ENCODE measurements at places on chromosomes 3 and 15.

DNA sequence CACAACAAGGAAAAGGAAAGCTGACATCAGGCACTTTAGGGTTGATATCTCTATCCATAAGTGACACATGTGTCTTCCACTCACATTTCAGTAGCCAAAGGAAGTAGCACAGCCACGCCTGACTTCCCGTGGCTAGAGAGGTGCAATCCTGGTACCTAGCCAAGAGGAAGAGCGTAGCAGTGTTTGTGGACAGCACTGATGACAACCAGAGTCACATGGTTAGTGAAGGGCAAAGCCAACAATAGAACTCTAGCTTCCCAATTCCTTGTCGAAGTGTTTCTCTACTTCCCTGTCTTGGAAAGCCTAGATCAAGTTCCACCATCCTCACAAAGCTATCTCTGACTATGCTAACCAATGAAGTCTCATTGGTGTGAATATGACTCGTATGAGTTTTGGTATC is 189.2 kb downstream of the RSL24D1 start:
- no peak for DNase-seq

- DNase-seq, result no peak
Observed at GRCh38 chr3:5430701-5431100, 243.2 kb downstream of the EDEM1 start.

DNA sequence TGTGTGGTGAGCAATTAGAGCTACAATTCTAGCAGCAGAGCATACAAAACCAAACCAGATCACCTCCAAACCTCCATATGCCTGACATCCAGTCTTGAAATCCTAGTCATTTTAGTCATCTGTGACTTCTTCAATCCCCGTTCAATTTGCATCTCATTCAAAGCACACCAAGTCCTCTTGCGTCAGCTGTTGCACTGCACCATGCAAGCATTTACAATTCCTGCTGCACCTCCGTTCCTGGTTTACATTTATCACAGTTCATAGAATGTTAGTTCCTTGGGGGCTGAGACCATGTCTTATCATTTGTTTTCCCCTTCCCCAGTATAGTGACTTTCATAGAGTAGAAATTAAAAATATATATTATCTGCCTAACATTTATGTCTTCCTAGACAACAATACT is 116.9 kb downstream of the BDH1 start:
- no peak for DNase-seq

GRCh38 chr3:196360586-196360985 is 22.4 kb upstream of the TM4SF19 start:
- no peak for DNase-seq

DNA sequence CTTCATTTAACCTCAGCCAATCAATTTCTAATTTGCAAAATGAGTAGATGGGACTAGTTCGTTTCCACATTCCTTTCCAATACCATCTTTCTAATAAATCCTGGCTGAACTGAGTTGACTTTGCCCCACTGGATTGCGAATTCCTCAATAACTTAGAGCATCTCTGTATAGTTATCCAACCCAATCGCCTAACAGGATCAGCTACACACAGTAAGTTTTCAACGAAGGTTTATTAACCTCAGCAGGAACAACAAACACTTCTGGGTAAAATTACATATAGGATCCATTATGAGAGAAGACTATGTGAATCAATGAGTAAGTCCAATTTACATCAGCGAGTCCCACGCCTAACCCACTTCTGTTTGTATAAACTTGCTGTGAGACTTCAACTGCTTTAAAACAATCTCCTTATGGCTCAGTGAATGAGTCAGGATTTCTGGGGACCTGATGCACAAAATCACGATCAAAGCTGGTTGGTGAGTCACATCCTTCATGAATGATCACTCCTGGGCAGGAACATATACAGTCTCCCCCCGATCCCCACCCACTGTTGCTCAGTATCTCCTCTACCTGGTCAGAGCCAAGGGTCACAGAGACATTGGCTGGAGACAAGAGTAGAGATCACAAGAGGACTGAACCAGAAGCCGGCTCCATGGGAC is 142.8 kb downstream of the EDEM1 start:
- no peak for DNase-seq

DNA sequence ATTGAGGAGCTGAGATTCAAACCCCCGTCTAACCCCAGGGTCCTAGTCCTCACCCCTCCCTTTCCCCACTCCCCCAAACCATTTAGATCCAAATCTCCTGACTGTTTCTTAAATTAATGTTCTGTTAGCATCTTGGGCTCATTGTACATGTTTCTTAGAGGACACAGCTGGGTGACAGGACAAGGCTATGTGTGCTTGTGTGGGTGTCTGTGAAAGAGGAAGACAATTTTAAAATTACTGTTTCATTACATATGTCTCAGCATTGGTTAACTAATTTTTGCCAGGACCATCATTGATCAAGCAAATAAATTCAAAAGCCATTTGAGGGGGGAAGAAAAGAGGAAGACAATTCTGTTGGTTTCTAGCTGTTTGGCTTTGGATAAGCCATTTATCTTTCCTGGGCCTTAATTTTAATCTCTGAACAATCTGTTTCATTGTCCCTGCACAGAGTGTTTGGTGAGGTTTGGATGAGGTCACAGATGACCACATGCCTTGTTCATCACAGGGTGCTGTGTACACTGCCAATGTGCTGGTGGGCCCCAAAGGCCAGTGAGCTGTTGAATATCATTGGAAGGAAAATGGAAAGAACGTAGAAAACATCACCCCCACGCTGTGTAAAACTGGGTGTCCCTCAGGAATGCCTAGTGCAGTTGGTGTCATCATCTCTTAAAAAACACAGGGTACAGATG is 51.9 kb downstream of the RPLP1 start:
- DNase-seq, result no peak

DNA sequence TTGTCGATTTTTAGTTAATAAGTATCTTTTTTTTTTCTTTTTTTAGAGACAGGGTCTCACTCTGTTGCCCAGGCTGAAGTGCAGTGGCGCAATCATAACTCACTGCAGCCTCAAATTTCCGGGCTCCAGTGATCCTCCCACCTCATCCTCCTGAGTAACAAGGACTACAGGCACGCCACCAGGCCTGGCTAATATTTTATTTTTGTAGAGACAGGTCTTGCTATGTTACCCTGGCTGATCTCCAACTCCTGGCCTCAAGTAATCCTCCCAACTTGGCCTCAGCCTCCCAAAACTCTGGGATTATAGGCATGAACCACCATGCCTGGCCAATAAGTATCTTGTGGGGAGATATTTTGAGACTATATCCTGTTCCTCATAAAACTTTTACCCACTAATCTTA is 29.4 kb upstream of the ARID3B start:
- no peak for DNase-seq

DNA sequence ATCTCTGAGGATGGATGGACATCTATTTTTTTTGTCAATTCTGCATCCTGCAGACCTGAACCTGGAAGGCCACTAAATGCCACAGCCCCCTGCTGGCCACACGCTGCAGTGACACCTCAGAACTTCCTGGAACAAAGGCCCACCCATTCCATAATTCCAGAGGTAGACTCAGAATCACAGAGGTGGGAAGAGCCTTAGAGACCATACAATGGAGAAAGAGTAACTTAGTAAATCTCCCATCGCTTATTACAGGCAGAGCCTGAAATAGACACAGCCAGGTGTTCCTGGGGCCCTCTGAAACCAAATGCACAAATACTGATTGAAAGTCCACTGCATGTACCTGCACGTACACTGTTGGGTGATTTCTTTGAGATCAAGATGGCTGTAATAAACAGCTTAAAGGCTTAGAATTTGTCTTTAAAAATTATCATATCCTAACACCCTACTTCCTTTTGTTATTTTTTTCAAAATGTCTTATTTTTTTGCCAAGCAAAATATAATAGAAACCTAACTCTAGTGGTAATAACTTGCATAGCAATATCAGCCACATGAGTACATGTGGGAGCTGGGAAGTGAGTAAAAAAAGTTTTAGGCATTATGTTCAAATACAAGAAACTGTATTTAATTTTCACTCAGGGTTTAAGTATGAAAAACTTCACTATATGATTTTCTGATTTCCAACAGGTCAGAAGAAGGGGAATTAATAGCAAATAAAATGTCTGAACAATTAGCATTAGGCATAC is 62.7 kb downstream of the EOMES start:
- DNase-seq, result peak; percentile 54

DNA sequence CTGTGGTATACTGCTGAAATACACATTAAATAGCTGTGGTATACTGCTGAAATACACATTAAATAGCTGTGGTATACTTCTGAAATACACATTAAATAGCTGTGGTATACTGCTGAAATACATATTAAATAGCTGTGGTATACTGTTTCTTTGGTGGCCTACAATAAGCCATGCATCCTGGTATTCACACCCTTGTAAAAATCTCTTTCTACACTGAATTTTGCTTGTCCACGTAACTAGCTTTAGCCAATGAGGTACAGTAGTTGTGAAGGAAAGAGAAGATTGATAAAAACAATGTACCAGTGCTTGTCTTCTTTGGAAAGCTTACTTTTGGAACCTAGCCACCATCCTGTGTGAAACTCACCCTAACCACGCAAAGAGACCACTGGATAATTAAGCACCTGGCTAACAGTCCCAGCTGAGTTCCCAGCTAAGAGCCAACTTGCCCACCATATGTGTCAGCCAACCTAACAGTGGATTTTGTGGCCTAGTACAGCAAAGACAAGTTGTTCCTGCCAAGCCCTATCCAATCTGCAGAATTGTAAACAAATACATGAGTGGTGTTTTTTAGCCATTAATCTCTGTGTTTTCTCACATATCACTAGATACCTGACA is 103.4 kb upstream of the MELTF start:
- no peak for DNase-seq

DNA sequence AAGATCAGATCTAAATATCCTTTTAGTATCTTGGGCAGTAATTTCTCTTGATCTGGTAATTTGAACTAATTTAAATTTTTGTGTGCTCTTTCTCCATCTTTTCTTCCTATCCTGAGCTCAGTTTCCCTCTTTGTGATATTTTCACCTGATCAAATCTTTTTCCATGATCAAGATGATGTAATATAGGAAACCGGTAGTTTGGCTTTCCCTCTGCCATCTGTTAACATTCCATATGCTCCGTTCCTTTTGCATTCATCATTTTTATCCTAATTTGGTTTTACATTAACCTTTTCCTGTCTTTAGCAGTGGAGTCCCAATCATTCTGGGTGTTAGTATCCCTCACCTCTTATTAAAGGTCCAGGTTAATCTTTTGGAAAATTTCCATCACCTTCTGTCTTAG is 5.9 kb upstream of the ABHD6 start:
- DNase-seq, result no peak

GRCh38 chr3:150411546-150411945 is 3.4 kb downstream of the TSC22D2 start:
- DNase-seq, result no peak

- DNase-seq, result no peak
Observed at GRCh38 chr3:149284034-149284433, 49.4 kb downstream of the TM4SF18 start.

GRCh38 chr3:127637546-127637945 is 8.6 kb downstream of the PODXL2 start:
- peak; percentile 74 for DNase-seq

DNA sequence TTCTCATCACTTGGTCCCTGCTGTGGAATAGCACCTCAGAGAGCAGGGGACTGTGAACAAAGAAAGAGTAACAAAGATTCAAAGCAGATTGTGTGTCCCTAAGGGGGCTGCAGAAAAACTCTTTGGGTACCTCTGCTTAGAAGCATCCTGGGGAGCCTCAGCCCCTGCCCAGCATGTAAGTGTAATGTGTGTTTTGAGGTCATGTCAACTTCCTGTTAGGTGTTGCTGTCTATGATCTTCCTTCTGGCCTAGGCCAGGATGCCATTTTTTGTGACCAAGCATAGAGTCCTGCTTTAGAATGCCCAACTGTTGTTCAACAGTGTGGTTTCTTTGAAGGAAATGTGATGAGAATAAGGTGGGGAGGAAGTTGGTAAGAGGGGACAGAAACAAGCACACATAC is 77.1 kb upstream of the BCL6 start:
- DNase-seq, result no peak

DNA sequence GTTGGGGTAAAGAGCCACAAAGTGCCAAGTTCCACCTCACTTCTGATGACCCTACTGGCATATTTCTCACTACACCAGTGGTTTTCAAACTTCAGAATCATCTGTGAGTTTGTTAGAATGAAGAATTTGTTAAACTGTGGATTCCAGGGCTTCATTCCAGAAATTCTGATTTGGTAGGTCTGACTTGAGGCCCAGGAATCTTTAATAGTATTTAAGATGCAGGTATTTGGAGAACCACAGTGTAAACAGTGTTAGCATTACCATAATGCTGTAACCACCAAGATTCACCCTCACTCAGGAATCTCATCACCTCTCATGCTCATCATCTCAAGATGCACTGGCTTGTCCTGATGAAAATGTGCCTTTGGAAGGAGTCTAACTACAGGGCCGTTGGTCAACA is 6.0 kb downstream of the KCNMB3 start:
- DNase-seq, result no peak

DNA sequence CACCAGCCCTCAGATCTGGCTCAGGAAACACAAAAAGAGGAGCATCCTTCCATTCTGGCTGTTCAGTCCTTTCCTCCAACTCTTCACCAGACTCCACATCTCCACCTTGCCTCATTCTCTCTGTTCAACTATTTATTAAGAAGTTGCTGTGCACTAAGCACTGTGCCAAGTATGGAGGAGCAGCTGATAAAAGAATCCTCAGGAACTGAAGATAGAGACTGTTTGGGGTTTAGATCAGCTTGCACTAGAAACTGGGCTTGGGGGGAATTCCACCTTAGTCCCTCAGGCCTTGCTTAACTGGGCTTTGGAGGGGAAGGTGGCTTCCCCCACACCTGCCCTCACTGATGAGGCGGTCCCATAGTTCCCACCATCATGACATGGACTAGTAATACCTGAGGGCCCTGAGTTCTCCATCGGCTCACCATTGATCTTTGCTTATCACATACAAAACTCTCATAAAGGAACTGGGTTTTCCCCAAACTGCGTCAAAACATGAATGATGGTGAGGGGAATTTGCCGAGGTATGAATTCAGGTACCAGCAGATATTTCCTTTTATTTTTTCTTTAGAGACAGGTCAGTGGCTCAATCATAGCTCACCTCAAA is 1.7 kb upstream of the CCR8 start:
- DNase-seq, result no peak

All from AML-193 (cell line).